ENCODE measurements at places on chromosomes 5 and 9.

DNA sequence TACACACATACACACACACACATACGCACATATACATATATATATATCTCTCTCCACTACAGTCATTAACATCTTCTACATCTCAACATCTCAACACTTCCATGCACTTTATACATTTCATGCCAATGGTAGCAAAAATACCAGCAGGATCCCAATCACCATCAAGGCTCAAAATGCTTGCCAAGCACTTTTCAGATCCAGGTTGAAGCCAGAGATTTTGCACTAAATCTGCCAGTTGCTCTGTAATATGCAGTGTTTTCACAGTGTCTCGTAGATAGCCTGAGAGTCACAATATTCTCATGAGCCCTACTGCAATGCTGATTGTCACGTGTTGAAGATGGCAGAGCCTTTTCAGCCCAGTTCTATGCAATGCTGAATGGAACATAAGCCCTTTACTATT lies 1140.9 kb upstream of the C9orf72 start:
- DNase-seq, result no peak
- H3K27ac ChIP-seq, result no peak overlapping the region
- no peaks in the 10 kb centered on the region for H3K27me3 ChIP-seq
- no peak overlapping the region for H3K4me3 ChIP-seq
- H3K4me1 ChIP-seq, result no peaks in the 10 kb centered on the region
- no peaks in the 10 kb centered on the region for H3K36me3 ChIP-seq

GRCh38 chr5:112154940-112155686 lies 264.0 kb downstream of the EPB41L4A start:
- H3K4me3 ChIP-seq, result no peak overlapping the region
- H3K4me1 ChIP-seq, result no peaks in the 10 kb centered on the region
- no peaks in the 10 kb centered on the region for H3K36me3 ChIP-seq
- DNase-seq, result no peak
- H3K27ac ChIP-seq, result no peak overlapping the region

DNA sequence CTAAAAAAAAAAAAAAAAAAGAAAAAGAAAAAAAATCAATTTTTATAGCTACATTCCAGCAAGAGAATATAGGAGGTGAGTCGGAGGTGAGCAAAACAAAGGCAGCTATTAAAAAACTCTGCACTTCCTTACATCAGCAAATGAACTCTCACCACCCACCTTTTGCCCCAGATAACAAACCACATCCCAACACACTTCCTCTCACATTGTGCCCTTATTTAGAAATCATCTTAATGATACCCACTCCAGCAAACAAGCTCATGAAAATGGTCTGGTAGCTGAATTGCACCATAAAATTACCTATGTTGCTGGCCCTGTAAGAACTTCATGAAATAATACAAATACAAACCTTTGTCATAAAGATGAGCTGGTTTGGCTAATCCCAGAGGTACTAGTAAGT lies 82.9 kb downstream of the CEMIP2 start:
- H3K4me1 ChIP-seq, result peaks cover 25% of the 10 kb centered on the region
- peak; percentile 67 for DNase-seq
- no peak overlapping the region for H3K4me3 ChIP-seq
- H3K27me3 ChIP-seq, result no peaks in the 10 kb centered on the region

GRCh38 chr9:29044959-29045358 lies 1471.7 kb upstream of the C9orf72 start:
- H3K4me3 ChIP-seq, result no peak overlapping the region
- DNase-seq, result no peak
- no peaks in the 10 kb centered on the region for H3K27me3 ChIP-seq
- no peaks in the 10 kb centered on the region for H3K4me1 ChIP-seq
- H3K27ac ChIP-seq, result no peak overlapping the region

DNA sequence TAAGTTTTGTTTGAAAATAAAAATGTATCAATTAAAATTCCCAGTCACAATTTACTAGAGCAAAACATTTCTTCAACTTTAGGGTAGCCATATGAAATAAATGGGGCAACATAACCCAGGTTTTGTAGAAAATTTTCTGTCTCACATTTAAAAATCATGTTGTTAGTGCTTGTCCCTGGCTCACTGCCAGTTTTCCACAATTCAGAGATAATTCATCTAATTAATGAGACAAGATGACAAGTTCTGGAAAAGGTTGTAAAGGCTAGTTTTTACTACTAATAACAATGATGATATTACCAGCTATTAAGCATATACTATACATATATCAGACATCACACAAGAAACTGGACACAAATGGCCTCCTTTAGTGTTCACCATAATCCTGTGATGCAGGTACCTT lies 45.9 kb downstream of the MEGF9 start:
- DNase-seq, result no peak
- H3K4me3 ChIP-seq, result no peak overlapping the region
- no peaks in the 10 kb centered on the region for H3K36me3 ChIP-seq
- no peaks in the 10 kb centered on the region for H3K27me3 ChIP-seq
- H3K4me1 ChIP-seq, result no peaks in the 10 kb centered on the region

- H3K4me3 ChIP-seq, result no peak overlapping the region
- no peak for DNase-seq
- H3K4me1 ChIP-seq, result no peaks in the 10 kb centered on the region
- H3K27me3 ChIP-seq, result no peaks in the 10 kb centered on the region
- H3K36me3 ChIP-seq, result no peaks in the 10 kb centered on the region
Observed at GRCh38 chr5:34881246-34881645, 34.1 kb downstream of the RAD1 start.

DNA sequence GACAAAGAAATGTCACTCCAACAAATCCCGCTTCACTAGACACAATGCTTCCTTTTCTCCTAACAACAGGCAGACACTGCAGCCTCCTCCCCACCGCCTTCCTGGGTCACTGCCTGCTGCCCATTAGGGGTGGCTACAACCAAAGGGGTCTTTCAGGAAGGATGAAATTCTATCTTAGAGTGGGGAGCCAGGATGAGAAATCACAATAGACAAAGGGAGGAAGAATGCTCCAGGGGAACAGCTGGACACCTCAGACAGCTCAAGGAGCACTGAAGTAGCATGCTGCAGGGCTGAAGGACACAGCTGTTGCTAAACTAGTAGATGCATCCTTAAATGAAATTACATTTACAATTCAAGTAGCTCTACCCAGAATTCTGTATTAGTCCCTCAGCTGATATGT lies 54.2 kb downstream of the PRELID2 start:
- no peaks in the 10 kb centered on the region for H3K27me3 ChIP-seq
- H3K36me3 ChIP-seq, result no peaks in the 10 kb centered on the region
- H3K27ac ChIP-seq, result no peak overlapping the region
- H3K4me3 ChIP-seq, result no peak overlapping the region
- no peaks in the 10 kb centered on the region for H3K4me1 ChIP-seq
- no peak for DNase-seq

DNA sequence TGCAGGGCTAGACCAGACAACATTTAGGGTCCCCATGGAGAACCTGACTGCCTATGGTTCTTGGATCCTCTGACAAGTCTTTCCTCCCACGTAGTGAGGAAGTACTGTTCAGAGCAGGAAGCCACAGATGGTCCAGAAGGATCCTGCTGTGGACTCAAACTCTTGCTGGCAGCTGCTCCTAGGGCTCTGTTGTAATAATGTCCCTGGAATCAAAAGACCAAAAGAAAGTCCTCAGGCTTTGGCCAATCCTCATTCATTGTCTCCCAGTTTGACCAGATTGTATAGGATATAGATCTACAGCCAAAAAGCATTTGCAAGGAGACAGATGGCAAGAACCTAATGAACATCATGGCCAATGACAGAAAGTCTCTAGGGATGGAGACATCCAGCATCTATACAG lies 53.9 kb downstream of the SEMA6A start:
- no peaks in the 10 kb centered on the region for H3K4me1 ChIP-seq
- DNase-seq, result no peak
- no peaks in the 10 kb centered on the region for H3K27me3 ChIP-seq
- no peak overlapping the region for H3K27ac ChIP-seq
- no peak overlapping the region for H3K4me3 ChIP-seq
- H3K36me3 ChIP-seq, result no peaks in the 10 kb centered on the region

DNA sequence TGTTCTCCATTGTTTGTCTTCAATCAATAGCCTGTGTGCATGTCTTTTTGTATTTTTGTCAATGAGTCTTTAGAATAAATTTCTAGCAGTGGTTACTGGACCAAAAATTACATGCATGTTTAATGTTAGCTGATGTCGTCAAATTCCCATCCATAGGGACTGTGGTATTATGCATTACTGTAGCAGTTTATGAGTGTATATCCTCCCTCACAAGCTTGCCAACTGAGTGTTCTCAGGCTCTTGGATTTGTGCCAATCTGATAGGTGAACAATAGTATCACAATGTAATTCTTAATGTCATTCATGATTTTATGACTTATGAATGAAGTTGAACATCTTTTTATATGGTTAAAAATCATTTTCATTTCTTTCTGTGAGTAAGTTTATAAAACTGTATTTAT lies 13.0 kb downstream of the SNX24 start:
- no peak overlapping the region for H3K27ac ChIP-seq
- H3K4me3 ChIP-seq, result no peak overlapping the region
- no peaks in the 10 kb centered on the region for H3K4me1 ChIP-seq
- DNase-seq, result no peak

DNA sequence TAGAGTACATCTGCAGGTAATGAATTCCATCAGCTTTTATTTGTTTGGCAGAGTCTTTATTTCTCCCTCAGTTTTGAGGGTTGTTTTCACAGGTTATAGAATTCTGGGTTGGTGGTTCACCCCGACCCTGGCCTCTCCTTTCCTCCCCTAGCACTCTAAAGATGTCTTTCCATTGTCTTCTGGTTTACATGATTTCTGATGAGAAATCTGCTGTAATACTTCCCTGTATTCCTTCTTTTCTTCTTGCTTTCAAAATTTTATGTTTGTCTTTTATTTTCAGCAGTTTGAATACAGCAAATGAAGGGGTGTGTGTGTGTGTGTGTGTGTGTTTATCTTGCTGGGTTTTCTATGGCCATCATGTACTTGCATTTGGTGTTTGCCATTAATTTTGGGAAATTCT lies 312.0 kb upstream of the RPS23 start:
- H3K27ac ChIP-seq, result no peak overlapping the region
- DNase-seq, result no peak
- no peaks in the 10 kb centered on the region for H3K36me3 ChIP-seq

DNA sequence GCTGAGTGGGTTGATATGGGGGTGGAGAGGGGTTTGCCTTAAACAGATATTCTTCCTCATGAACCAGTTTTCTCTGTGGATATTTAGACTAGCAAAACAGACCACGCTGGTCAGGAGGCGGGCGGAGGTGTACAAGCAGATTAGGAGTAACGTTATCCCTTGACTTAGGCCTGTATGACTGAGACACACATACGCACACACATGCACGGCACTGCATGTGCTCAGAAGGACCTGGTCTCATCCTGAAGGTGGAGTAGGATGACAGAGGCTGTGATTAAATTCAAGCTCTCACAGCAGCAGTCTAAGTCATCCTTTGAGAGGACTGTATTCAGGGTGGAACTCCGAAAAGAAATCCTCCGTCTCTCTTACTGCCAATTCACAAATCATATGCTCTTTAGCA lies 209.7 kb downstream of the DIRAS2 start:
- no peaks in the 10 kb centered on the region for H3K4me1 ChIP-seq
- H3K4me3 ChIP-seq, result no peak overlapping the region
- no peak for DNase-seq
- no peaks in the 10 kb centered on the region for H3K36me3 ChIP-seq

- no peak overlapping the region for H3K27ac ChIP-seq
- no peaks in the 10 kb centered on the region for H3K27me3 ChIP-seq
- H3K4me3 ChIP-seq, result no peak overlapping the region
- no peak for DNase-seq
- H3K36me3 ChIP-seq, result no peaks in the 10 kb centered on the region
- H3K4me1 ChIP-seq, result no peaks in the 10 kb centered on the region
Observed at GRCh38 chr5:96455789-96456188, 22.7 kb upstream of the PCSK1 start.

- no peak for DNase-seq
- H3K27me3 ChIP-seq, result no peaks in the 10 kb centered on the region
- no peak overlapping the region for H3K27ac ChIP-seq
- H3K36me3 ChIP-seq, result no peaks in the 10 kb centered on the region
Observed at GRCh38 chr9:26219961-26220360, 541.7 kb upstream of the TUSC1 start.

GRCh38 chr5:145203193-145203592 lies 631.9 kb downstream of the PRELID2 start:
- DNase-seq, result no peak
- H3K27me3 ChIP-seq, result no peaks in the 10 kb centered on the region
- no peak overlapping the region for H3K4me3 ChIP-seq
- no peaks in the 10 kb centered on the region for H3K4me1 ChIP-seq
- H3K27ac ChIP-seq, result no peak overlapping the region

DNA sequence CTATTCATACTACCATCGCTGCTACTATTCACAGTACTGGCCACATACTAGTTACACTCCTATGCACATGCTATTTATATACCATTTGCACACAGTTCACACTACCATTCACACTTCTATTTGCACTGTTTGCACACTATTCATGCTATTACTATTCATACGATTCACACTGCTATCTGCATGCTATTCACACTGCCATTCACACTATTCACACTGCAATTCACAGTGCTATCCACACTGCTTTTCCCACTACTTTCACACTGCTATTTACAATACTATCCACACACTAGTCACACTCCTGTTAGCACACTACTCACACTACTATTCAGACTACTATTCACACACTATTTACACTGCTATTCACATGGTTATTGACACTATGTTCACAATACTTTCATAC lies 39.4 kb upstream of the TCF7 start:
- no peak overlapping the region for H3K27ac ChIP-seq
- H3K36me3 ChIP-seq, result no peaks in the 10 kb centered on the region
- peaks cover 87% of the 10 kb centered on the region for H3K4me1 ChIP-seq
- no peak for DNase-seq
- no peak overlapping the region for H3K4me3 ChIP-seq

DNA sequence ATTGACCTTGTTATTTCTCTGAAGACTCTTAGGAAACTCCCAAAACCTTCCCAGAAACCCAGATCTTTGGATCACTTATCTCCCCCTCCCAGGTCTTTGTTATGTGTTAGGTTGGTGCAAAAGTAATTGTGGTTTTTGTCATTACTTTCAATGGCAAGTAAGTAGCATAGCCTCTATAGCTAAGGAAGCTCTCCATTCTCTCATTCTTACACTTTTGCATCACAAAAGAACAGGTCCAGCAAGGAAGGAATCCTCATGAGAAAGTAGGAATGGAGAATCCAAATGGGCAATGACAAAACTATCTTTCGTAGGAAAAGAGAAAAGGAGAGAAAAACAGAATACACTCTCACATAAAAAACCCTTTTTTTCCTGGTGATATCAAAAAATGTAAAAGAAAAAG lies 81.3 kb upstream of the ELAVL2 start:
- no peak overlapping the region for H3K4me3 ChIP-seq
- no peaks in the 10 kb centered on the region for H3K36me3 ChIP-seq
- H3K27ac ChIP-seq, result no peak overlapping the region
- H3K27me3 ChIP-seq, result no peaks in the 10 kb centered on the region

DNA sequence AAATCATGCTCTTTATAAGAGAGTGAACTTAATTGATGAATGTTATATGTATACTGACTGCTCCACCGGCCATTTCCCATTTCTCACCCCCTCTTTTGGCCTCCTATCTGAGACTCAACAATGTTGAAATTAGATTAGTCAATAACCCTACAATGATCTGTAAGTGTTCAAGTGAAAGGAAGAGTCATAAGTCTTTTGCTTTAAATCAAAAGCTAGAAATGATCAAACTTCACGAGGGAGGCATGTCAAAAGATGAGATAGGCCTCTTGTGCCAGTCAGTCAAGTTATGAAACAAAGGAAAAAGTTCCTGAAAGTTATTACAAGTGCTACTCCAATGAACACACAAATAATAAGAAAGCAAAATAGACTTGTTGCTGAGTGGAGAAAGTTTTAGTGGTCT lies 83.1 kb downstream of the NLN start:
- DNase-seq, result no peak
- H3K36me3 ChIP-seq, result no peaks in the 10 kb centered on the region
- peaks cover 7% of the 10 kb centered on the region for H3K4me1 ChIP-seq
- H3K27ac ChIP-seq, result no peak overlapping the region

Data from naive thymus-derived CD4-positive, alpha-beta T cell (primary cell).